ENCODE measurements at places on chromosomes 7 and 10.

DNA sequence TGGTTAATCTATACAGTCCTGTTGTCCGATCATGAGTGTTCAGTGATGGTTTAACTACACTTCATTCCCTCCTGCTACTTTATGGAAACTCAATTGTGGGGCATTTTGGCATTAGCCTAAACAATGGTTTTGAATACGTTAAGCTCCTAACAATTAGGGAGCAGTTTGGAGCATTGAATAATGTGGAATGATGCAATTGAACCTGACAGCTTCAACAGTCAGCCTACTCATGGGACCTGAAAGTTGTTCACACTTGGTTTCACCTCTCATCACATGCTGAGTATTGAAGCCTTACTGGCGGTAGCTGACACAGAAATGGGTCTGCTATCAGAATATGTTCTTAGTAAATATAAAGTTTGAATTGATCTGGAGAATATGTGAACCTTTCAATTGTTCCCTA, 186.1 kb downstream of the MLLT10 start:
- DNase-seq: no peak

DNA sequence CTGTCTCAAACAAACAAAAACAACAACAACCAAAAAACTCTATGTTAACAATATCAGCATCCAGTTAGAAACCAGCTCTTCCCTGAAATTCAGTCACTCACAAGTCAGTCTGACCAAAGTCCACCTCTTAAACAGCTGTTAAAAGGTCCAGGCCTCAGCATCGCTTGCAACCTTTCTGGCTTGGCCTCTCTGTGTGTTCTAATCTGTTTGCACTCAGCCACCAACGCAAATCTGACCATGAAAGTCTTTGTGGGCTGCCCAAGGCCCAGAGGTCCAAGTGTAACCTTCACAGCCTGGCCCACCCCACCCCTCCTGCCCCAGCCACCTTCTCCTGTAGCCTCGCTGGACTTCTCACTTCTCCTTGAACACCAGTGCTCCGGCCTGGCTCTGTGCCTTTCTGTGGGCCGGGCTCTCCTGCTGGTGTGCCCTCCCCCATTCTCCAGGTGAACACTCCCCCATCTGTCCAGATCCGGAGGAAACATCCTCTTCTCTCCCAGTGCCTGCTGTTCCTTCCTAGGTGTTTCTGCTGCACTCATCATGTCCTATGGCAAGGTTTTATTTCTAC, 72.2 kb upstream of the EFCAB10 start:
- DNase-seq: no peak

DNA sequence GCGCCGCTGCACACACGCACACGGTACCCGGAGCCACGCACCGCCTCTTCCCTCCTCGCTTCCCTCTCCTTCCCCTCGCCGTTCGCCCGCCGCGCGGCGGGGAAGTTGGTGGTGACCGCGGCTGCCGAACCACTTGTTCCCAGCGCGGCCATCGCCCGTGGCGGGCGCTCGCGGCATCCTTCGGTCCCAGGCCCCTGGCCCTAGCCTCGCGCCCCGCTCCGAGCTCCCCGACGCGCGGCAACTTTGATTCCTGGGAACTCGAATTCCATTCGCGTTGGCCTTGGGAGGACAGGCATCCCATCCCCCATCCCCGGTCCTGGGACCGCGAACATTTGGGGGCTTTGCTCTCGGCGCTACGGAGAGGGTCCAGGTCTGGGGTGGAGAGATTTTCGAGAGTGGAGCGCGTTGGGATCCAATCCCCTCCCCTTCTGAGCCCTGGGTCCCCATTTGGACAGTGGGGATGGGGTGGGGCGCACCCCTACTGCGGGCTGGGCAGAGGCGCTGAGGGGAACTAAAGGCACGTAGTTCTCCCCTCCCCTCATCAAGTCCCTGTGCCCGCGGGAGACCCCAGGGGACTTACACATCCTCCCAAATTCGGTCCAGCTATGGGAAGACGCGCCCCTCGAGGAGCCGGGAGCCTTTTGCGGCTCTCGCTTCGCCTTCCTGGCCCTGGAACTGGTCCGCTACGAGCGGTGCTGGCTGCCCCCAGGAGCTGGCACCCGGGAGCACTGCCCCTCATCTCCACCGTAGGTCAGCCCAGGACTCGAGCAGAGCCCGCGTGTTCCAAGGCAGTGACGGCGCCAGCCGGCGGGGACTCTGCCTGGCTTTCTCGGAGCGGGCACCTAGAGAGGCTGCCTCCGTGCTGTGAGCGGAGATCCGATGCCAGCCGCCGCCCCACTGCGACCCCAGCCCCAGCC, 834 bp downstream of the CDH23 start:
- DNase-seq: no peak

- no peak for DNase-seq
Observed at GRCh38 chr10:14880229-14880628, 1.6 kb downstream of the SUV39H2 start.

DNA sequence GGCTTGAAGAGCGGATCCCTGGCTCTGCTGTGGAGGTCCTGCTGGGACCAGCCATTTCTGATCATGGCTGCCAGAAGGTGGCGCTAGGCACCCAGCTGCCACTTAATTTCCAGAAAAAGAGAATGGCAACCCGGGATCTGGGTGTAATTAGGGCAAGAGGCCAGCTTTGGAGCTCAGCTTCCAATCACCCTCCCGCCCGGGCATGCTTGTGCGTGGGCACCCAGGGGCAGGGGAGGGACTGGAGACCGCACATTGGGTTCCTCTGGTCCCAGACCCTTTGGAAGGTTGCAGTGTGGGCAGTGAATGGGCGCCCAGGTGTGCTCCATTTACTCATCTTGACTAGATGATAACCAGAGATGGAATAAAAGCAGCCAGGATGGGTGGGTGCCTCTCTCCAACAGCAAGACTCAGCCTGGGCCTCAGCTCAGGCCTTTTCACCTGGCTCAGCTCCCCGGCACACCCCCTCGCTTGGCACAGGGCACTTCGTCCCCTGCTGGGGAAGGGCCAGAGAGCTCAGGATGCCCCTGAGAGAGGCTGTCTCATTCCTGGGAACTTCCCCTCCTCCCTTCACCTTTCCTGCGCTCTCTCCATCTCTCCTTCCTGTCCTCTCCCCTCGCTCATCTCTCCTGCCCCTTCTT, 14.7 kb downstream of the FAM241B start:
- DNase-seq: peak; percentile 13

GRCh38 chr10:21507150-21507549, 18.3 kb downstream of the SKIDA1 start:
- no peak for DNase-seq

DNA sequence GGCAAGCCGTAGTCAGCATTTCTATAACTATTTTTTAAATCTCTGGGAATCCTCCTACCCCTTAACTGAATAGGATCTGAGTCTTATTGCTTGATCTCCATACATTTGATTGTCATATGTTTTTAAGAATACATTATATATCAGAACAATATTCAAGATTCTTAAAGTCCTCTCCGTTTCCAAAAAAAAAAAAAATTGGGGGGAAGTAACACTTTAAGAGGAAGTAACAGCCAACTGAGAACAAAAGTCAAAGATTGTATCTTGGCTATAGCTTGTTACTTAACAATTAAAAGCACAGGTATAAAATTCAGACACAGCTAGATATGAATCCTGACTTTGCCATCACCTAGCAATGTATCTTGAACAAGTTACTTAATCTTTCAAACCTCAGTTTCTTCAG, 169.9 kb upstream of the ADO start:
- DNase-seq: no peak

DNA sequence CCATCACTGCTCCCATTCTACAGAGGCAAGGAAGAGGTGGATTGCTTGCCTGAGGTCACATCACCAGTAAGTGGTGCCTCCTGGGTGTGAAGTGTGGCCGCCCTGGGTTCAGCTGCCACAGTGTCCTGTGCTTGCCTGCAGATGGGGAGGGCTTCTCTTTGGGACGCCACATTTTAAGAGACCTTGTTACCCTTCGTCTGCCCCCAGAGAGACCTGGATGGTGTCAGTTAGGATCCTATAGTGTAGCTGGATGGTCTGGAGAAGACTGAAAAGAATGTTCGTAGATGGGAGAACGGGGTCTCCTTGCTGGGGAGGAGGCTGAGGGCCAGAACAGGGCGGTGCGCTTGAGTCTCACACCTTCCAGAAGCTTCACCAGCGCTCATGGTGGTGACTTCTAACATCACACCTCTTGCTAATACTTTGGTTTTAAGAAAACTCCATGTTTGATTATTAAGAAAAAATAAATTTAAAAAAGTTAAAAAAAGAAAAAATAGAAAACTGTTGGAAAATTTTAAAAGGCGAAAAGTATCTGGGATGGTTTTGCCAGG, 2.3 kb downstream of the DOCK1 start:
- DNase-seq: no peak

- DNase-seq: no peak
Observed at GRCh38 chr7:29045258-29046086, 87.3 kb upstream of the TRIL start.

All from foreskin melanocyte (primary cell).